ENCODE measurements at places on chromosomes 1 and 21. TPM values are rescaled to one million over a fixed set of nuclear protein-coding genes. Genes with fewer than 3 reads are reported as not detected.

Gene ATP1A4
- not detected for total RNA-seq

DNA sequence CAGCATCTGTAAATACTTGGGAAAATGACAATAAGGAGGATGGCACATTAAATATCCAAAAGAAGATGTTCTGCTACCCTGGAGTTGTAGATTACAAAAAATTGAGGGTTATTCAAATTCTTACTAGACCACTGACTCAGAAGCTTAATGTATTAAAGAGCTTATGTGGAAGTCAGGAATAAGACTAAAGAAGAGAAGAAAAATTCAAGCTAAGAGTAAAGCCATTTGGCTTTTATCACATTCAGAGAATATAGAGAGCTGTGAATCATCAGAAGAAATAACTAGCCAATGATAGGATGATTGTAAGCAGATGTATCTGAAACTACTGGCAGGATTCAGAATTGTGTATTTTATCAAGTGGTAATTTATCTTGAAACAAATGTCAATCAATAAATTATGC is 237.0 kb downstream of the TBX15 start:
- no peak for DNase-seq

Gene GJC2
- total RNA-seq, result 1.1 TPM

DNA sequence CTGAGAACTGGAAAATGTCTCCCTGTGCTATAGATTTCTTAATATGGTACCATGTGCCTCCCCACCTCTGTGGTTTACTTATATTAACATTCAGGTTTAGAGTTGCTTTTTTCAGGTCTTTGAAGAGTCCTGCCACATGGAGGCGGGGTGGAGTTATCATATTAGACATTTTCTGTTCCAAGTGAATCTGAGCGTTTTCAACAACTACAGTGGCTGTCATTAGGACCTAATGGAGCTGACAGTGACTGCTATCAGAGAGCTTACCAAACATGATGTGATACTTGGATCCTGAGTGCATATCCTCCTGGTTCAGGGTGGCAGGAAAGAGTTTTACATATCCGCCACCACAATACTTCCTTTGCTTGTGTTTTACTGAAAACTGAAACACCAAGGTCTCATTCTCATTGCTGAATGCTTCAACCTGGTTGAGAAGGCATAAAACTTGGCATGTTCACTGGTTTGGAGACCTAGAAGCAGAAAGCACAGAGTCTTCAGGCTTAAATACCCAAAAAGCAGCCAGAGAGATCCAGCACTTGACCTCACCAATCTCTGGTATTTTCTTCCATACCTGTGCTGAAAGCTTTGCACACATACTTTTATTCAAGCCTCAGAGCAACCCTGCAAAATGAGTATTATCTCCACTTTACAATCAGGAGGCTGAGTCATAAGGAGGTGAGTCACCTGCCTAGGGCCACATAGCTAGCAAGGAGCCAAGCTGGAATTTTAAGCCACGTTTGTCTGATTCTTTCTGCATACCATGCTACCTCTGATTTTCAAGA is 47.4 kb upstream of the OSBPL9 start:
- no peak for DNase-seq

DNA sequence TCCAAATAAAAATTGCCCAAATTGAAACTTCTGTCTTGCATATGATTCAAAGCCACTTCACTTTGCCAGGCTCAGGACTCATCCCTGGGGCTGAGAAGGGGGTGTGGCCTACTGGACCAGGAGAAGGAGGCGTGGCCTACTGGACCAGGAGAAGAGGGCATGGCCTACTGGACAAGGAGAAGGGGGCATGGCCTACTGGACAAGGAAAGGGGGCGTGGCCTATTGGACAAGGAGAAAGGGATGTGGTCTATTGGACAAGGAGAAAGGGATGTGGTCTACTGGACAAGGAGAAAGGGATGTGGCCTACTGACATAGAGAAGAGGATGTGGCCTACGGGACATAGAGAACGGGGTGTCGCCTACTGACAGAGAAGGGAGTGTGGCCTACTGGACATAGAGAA is 405.3 kb downstream of the RRAGC start:
- no peak for DNase-seq

DNA sequence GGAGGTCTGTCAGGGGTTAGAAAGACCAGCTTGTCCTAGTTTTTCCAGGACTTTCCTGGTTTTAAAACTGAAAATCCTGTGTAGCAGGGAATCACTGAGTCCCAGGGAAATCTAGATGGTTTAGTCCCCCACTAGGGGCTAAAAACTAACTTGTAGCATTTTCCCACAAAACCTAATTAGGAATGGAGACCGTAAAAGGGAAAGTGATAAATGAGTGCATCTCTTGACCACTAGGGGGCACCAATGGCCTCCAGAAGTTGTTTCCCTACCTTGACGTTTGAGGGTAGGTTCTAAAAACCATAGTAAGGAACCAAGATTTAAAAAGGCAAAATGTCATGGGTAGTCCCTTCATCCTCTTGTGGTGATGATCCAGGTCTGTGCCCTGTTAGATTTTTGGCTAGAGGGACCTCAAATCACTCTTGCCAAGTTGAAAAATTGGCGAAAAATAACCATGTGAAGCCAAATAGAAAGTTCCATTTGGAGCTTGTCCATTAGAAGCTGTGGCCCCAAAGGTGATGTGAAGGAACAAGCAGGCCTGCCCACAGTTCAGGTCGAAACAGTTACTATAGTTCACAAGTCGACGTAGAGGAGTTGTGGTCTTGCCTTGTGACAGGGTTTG is 24.5 kb downstream of the CLIC6 start:
- peak; percentile 29 for DNase-seq

All from CD8-positive, alpha-beta memory T cell (primary cell).